ENCODE measurements at places on chromosomes 4 and X.

GRCh38 chrX:153791104-153791852 is 2.9 kb downstream of the IDH3G start:
- DNase-seq: no peak

DNA sequence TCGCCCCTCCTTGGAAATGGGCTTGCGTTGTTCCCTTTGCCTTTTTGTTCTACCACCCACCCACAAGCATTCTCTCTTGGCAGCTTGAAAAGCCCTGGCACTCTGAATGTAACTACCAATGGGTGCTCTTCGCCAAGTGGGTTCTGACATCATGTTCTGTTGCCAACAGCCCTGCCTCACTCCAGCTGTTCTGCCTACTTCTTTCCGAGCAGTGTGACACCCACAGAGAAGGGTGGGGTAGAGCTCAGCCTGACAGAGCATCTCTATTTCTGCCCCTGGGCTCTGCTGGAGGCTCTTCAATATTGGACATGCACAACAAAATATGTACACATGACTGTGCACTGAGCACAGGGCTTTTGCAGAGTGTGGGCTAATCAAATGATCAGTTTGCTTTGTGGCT is 15.6 kb upstream of the EXOSC9 start:
- no peak for DNase-seq

- DNase-seq: no peak
Observed at GRCh38 chr4:145719752-145720624, 40.0 kb downstream of the C4orf51 start.

DNA sequence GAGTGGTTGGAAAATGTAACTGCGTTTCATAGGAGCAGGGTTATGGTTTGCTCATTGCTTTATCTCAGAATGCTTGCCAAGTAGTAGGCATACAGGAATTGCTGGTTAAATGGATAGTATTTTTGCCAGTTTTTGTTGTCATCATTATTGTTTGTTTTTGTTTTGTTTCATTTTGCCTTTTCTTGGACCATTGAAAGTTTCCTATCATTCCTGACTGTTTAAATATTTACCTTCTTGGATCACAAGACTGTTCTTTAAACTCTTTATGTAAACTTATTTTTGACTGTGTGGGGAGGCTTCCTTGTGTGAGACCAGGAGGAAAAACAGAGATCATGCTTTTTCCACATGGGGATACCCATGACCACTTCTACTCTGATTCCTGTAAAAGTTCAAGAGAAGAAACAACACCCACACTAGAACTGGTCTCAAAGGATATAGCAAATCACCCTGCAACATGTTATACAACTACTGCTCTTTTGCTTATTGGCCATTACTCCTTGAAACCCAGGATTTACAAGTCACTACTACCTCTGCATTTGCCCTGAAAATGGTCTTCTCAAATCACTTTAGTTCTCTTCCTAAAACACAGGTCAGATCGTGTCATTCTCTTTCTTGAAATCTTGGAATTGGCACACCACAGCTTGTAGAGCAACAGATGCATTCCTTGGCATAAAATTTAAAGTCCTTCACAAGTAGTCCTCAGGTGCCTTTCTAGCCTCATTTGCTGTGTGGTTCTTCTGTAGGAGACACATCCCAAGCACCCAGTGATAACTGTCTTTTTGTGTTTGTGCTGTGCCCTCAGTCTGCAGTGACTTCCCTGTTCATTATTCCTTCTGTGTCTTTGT is 51.3 kb downstream of the FNIP2 start:
- DNase-seq: no peak

DNA sequence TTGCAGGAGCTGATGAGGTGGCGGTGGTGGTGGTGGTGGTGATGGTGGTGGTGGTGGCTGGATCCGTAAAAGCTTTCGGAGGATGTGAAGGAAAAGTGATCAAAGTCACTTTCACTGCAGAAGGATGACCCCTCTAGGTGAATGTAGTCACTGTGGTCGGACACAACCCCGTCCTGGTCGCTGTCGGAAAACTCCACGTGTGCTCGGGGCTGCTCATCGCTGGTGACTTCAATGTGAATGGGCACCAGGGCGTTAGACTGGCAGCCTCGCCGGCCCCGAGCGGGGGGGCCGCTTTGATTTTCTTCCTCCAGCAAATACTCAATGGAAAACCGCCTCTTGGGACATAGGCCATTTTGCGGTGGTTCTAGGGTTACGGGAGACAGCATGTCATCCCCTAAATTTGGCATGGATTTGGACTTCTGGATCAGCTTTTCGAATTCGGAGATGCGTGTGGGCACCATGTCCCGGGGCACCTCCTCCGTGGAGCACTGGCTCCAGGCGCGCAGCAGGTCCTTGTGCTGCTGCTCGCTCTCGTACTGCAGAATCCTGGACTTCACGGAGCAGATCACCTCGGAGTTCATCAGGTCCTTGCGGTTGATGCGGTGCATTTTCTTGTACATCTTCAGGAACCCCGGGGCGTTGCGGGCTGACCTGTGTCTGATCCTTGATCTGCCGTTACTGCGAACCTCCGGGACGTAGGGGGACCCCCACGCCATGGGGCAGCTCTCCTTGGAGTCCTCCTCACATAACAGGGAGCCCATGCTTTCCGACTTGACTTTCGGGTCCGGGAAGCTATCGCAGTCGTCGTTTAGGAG is 88.3 kb upstream of the PDLIM3 start:
- DNase-seq: no peak

GRCh38 chr4:168972596-168972995 is 37.5 kb downstream of the CBR4 start:
- DNase-seq: no peak

- no peak for DNase-seq
Observed at GRCh38 chr4:153987291-153987690, 198.4 kb upstream of the SFRP2 start.

DNA sequence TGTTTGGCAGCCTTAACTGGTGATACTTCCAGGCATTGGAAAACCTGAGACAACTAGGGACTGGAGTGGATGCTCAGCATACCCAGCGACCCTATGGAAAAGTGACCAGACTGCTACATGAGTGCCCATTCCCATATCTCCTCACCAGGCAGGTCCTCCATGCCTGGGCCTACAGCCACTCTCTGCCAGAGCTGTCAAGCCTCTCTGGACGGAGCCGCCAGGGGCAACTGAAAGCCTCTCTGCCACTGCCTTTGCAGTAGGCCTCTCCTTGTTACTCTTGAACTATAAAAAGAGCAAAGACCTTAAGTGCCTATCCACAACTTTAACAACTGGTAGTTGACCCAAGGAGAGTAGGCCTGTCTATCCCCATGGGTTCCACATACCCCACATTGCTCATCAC is 20.2 kb upstream of the FAAH2 start:
- no peak for DNase-seq

DNA sequence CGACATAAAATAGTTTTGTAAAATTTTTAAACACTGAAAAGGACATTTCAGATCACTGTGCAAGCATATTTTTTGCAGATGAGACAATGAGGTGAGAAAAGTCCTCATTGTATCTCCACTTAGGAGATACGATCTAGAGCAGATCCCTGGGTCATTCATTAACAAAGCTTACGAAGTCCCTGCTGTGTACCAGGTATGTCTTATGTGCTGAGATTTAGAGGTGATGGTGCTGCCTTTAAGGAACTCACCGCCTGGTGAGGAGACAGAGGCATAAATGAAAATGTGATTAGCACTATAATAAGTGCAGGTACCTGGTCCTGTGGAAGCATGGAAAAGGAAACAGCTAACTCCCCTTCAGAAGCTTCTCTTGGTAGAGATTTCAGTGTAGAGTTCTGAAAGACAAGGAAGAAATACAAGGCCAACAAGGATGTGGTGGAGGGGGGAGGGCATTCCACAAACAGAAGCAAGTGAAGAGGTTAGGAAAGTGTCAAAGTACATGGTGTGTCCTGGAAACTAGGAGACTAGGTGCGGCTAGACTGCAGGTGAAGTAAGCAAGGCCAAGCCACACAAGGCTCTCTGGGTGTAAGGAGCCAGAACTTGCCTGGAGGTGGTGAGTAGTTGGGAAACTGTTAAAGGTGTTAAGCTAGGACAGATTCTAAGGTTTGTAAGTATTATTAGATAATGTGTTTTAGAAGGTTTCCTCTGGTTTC is 1.5 kb upstream of the NDNF start:
- DNase-seq: no peak

- DNase-seq: no peak
Observed at GRCh38 chr4:1948232-1948631, 60.5 kb downstream of the NELFA start.

GRCh38 chr4:147755561-147756295 is 23.8 kb downstream of the ARHGAP10 start:
- DNase-seq: peak; percentile 38

GRCh38 chr4:95439896-95440295 is 108.9 kb downstream of the UNC5C start:
- no peak for DNase-seq

DNA sequence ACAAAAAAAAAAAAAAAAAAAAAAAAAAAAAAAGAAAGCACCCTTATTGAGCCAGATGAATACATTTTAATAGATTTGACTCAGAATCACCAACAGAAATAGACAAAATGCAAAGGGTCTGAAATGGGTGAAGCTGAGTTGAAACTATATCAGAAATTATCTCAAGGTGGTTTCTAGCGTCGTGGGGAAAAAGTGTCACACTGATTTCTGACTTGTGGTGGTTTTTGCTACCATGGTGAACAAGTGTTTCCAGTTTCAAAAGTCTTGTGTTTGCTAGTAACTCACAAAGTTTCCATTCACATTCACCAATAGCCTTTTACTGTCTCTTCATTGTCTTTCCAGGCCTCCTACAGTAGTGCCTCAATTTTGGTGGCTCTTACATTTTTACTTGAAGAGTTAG is 135.5 kb downstream of the ARHGAP24 start:
- no peak for DNase-seq

DNA sequence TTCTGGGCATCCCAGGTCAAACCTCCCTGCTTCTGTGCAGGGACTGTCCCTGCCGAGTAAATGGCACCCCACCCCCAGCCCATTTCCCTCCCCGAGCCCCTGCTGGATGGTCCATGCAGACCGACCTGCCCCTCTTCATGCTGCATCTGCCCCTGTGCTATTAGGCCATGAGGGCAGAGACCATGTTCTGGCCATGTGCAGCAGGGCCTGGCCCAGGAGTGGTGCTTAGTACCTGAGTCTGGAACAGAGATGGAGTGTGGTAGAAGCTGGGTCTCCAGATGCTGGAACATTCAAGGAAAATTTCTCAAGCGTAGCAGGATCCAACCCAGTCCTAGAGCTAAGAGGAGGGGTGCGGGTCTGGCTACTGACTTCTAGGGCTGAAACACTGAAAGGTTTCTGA is 15.3 kb upstream of the UBA1 start:
- DNase-seq: no peak

DNA sequence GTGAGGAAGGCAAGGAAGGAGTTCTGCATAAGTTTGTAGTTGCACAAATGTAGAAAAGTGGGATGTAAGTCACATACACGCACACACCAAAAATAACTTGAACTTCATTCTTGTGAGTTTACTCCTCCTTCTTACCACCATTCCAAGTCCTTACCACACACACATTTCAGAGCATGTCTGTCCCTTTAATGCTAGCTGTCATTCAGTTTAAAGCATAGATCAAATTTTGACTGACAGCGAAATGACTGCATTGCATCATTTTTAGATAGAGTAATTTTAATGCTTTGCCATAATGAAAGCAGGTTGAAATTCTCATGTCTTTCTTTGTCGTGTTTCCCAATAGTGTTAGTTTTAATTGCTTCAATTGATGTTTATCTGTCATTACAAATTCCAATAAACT is 629.6 kb upstream of the HTR2C start:
- no peak for DNase-seq

GRCh38 chrX:10529344-10529743 is 91.0 kb downstream of the MID1 start:
- DNase-seq: no peak

Measured in AG04450 (cell line).